ENCODE measurements at places on chromosomes 7 and 10. TPM values are rescaled to one million over a fixed set of nuclear protein-coding genes. Genes with fewer than 3 reads are reported as not detected.

Gene ACTL6B
- total RNA-seq: not detected

Gene CCDC201
- total RNA-seq: not detected

Gene LARP4B
- 51.3 TPM for total RNA-seq

Gene OR2A5
- total RNA-seq: not detected

Gene SAMD9
- total RNA-seq: 22.2 TPM

Gene LRGUK
- 0.36 TPM for total RNA-seq

Gene ANKRD22
- 0.16 TPM for total RNA-seq

Gene SPAM1
- total RNA-seq: not detected

Gene PRSS2
- total RNA-seq: not detected

Gene LIPA
- total RNA-seq: 94.3 TPM

Gene NPY4R2
- total RNA-seq: 0.16 TPM

Gene CPN1
- not detected for total RNA-seq

Gene FAM25G
- not detected for total RNA-seq

Gene SLC35G1
- 4.1 TPM for total RNA-seq

Gene GPR158
- total RNA-seq: 0.12 TPM

Gene MRLN
- total RNA-seq: not detected

Gene FRAT2
- 8.5 TPM for total RNA-seq

Gene KEL
- total RNA-seq: not detected

Gene ASIC3
- 0.12 TPM for total RNA-seq

Gene FOXI2
- not detected for total RNA-seq

Gene GPR22
- total RNA-seq: not detected

Gene LBX1
- total RNA-seq: not detected

Gene EGR2
- total RNA-seq: 0.61 TPM

Gene EBF3
- total RNA-seq: 2.7 TPM

Gene CH25H
- 83.4 TPM for total RNA-seq

Gene HERC4
- total RNA-seq: 120 TPM

Gene AKR1B15
- total RNA-seq: not detected

Gene AKR1C8
- total RNA-seq: not detected

Gene SLC26A3
- not detected for total RNA-seq

Gene VSIR
- total RNA-seq: 52.4 TPM

Gene LIPJ
- not detected for total RNA-seq

Data from hair follicle dermal papilla cell (primary cell).